ENCODE measurements at places on chromosomes 7 and 10. TPM values are rescaled to one million over a fixed set of nuclear protein-coding genes. Genes with fewer than 3 reads are reported as not detected.

DNA sequence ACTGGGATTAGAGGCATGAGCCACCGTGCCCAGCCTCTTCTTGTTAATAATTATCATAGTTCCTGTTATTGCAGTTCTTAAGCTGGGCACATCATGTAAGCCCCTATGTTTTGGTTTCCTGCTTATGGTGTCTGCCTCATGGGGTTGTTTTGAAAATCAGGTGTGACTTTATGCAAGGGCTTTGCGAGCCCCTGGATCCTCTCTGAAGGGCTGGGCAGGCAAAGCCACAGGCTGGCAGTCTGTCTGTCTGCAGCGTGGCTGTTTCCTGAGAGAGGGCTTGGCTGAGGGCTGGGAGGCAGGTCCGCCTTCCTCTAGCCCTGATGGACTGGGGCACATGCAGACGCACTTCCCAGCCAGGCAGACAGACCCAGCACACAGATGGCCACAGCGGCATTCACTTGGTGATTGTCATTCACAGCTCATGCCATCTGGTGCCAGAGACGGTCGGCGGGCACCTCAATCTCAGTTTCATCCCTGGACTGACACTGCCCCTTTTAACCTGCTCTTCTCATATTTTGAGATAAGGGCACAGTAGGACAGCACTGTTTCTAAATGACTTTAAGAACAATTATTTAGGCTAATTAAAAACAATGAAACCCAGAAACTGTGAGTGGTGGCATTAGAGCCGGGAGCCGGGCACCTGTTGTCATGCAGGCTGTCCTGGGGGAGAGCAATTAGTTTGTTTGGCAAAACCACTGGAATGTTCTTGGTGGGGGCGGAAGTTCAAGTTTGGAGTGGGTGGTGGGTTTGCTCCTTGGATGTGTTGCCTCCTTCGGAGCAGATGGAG is 35.5 kb downstream of the RBM20 start:
- DNase-seq = no peak

DNA sequence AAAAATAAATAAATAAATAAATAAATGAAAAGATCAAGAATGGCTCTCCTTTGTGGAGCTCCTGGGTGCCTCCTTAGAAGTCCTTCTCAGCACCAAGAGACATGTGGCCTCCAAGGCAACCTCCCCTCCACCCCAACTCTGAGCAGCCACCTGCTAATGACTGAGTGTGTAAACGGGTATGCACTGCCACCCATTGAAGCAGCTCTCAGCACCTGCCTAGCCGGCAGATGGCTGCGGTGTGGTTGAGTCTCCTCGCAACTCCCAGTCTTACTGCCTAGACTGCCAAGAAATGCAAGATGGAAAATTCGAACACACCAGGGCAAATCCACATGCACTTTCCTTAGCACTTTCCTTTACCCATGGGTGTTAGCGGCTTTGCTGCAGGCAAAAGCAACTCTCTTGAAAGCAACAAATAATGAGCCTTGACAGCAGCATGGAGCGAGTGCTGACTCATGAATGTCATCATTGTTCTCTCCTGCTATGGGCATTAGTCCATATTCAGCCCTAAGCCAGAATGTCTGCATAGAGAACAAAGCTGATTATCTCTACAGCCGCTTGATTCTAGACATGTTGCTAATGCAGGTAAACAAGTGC is 913.9 kb upstream of the AUTS2 start:
- no peak for DNase-seq

BHLHA15 gene
- total RNA-seq = not detected

CYP26C1 gene
- not detected for total RNA-seq

CLCN1 gene
- 0.79 TPM for total RNA-seq

- no peak for DNase-seq
Measured at GRCh38 chr7:101156866-101157589, 2.8 kb downstream of the AP1S1 start.

NUDT13 gene
- 2.4 TPM for total RNA-seq

- DNase-seq = no peak
Measured at GRCh38 chr7:149776289-149776688, 2.9 kb upstream of the ZNF467 start.

DNA sequence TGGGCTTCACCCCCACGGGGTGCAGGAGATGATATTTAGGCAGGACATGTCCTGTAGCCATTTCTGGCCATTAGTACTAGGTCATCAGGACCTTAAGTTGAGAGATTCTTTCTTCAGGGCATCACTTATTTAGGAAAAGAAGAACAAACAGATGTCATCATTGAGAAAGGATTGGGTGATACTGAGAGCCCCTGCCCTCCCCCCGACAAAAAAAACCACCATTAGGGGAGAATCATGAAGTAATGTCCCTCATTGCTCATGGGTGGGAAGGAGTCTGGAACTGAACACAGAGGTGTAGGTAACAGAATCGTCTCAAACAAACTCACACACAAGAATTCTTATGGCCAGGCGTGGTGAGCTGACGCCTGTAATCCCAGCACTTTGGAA is 6.4 kb upstream of the ORAI2 start:
- DNase-seq = no peak

- no peak for DNase-seq
Measured at GRCh38 chr10:83983578-83984255, 155.6 kb upstream of the GHITM start.

ELFN1 gene
- total RNA-seq = 4.0 TPM

MRLN gene
- not detected for total RNA-seq

GALNT17 gene
- 12.6 TPM for total RNA-seq

GRCh38 chr10:102673819-102674511 is 29.7 kb downstream of the TRIM8 start:
- DNase-seq = no peak

DNA sequence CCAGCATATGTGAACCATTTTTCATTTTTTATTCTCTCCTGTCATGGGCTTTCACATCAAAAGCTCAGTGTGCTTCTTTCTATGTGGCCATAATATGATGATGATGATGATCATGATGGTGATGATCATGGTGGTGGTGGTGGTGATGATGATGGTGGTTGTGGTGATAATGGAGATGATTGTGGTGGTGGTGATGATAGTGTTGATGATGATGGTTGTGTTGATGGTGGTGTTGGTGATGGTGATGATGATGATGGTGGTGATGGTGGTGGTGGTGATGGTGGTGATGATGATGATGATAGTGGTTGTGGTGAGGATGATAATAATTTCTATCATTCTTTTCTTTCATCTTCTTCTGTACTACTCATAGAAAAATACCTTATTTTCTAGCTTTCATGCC is 413.1 kb upstream of the VSTM2A start:
- DNase-seq = no peak

GRCh38 chr7:129782818-129783583 is 169.8 kb downstream of the UBE2H start:
- no peak for DNase-seq

DNA sequence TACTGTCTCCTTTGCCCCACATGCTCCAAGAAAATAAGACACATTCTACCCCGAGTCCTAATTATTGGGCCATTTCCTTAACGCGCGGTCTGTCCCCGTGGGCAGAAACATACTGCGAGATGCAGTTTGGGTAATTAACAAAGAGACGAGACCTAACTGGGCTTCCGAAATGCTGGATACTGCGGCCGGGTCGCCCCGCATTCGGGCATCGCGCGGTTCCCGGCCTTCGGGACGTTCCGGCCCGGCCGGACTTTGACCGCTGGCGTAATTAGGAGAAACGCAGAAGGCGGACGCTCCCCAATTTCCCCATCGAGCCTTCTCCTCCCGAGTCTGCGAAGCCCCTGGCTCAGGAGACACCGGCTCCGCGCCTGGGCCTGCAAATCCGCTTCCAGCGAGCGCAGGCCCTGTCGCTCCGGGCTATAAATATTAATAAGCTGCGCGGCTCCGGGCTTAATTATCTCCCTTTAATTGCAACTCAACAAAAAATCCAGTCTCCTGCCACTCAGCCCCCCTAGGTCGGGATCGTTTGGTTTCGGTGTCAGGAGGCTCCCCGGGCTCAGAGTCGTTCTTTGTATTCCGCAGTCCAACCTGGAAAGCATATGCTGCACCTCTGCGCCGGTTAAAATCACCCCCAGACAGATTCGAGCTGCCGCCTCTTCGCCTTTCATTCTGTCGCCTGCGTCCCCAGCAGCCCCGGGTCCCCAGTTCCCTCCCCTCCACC is 131.5 kb downstream of the SPAG6 start:
- DNase-seq = no peak

TMEM273 gene
- total RNA-seq = 12.2 TPM

DNA sequence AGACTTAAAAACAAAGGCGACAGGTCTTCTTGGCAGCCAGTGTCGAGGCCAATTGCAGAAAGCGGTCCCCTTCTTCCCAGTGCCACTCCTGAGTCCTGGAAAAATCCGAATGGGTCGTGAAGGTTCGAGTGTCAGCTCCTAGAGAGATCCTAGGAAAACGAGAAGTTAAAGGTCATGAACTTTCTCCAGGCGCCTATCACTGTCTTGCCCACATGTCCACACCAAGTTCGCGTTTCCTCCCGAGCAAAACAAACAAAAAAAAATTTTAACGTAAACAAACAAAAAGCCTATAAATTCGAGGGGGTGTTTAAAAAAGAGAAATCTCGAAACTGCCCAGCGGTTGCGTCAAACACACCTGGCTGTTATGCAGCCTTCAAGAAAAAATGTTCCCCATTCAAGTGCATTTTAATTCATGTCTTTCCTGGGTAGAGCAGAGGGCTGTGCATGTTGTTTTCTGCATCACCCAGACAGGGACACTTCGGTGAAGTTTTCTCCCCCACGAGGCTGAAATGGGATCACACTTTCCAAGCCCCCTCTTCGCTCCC is 1.5 kb downstream of the ARHGAP21 start:
- DNase-seq = no peak

- DNase-seq = no peak
Measured at GRCh38 chr7:157009778-157010587, 480 bp downstream of the MNX1 start.

DNA sequence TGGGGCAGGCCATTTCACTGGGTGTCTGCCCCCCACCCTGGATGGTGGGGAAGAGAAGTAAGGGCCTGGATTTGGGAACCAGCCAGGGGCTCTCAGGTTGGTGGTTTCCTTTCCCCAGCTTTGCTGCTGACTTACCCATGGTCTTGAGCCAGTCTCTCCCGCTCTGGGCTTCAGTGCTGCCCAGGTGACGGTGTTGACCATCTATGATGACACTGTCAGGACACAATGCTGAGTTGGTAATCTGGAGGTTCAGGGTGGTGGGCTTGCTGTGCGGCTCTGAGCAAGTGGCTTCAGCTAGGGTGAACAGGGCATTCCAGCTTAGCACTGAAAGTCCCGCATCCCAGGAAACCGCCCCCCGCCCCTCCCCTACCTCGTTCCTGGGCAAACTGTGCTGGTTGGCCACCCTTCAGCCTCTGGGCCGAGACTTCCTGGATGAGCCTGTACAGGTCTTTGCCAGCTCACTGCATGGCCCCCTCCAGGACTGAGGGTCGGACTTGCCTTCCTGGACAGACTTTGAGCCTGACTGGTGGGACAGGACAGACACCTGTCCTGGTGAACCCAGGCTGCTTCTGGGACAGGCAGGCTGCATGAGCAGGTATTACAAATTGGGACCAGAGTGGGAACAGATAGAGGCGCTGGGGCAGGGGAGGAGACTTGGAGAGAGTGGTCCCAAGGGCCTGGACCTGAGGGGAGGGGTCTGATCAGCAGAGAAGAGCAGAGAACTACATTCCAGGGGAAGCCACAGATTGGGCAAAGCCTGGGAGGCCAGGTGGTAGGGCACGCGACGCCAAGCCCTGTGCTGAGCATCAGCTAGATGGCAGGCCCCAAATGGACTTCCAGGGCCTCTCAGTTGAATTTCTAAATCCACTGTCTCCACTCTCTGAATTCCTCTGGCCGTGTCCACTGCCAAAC is 19.9 kb upstream of the ZMIZ1 start:
- DNase-seq = no peak

GRCh38 chr7:114048386-114049235 is 129.8 kb upstream of the PPP1R3A start:
- DNase-seq = no peak

GRCh38 chr7:39228946-39229345 is 251.2 kb downstream of the POU6F2 start:
- no peak for DNase-seq

GRCh38 chr10:70584366-70584765 is 18.2 kb downstream of the PRF1 start:
- DNase-seq = no peak

GRCh38 chr7:33185786-33186185 is 56.4 kb downstream of the BBS9 start:
- DNase-seq = no peak

DNA sequence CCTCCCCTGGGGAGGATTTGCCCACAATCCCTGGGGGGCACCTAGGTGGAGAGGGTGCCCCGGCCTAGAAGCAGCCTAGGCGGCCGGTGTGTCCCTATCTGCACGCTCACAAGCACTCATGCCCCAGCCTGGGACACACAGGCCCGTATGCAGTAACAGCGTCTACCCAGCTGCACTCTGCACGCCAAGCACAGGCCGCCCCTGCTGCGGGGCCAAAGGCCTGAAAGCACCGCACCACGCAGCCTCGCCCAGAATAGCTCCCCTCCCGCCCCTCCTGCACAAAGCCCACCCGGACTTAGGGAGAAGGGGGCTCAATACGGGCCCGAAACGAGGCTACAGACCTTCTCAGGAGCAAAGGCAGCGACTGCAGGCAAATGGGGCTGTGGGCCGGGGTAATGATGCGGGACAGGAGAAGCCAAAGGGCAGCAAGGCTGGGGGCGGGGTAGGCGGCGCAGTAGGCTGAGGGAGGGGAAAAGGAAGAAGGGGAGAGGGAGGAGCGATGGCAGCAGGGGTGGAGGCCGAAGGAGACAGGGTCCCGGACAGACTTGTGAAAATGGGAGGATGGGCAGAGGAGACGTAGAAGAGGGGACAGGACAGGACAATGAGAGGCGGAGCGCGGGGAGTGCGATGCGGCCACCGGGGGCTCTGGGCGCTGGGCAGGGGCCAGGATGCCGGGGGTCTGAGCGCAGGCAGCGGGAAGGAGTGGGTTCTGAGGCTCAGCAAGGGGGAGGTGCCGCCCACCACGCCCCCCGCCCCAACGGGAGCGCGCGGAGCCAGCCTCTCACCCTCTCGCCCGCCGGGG is 544 bp downstream of the GPRIN2 start:
- no peak for DNase-seq

AEBP1 gene
- 191 TPM for total RNA-seq

DNA sequence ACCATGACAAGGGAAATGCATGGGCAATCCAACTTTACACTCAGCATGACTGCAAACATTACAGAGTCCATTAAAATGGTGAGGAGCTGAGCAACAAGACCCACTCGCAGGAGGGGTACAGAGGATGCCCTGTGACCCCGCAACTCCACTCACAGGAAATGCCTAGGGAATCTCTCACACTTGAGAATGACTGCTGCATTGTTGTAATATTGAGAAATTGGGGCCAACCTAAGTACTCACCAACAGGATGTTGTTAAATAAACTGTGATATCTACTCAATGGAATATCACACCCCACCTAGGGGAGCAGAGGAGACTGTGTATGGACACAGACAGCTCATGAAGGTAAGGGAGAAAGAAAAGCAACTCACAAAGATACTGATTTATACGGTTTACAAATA is 53.4 kb upstream of the CAMK2B start:
- DNase-seq = no peak

DNA sequence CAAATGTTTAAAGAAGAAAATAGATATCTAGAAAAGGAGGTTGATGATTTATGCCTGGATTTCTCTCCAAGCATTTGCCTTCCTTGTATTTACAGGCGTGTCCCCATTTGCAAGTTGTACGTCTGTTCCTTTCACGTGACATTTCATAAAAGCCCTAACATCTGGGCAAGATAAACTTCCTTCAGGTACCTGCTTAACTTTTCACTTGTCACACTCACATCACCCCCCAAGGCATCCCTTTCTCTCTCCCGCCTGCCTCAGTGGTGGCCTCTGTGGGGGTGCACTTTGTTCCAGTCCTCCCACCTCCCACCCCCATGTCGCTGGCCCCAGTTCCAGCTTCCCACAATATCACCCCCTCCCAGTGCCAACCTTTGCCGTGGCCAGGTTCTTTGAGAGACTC is 6.7 kb downstream of the TWIST1 start:
- no peak for DNase-seq

- no peak for DNase-seq
Measured at GRCh38 chr10:51141010-51141409, 66.7 kb downstream of the PRKG1 start.
